ENCODE measurements at places on chromosomes 7 and 10. TPM values are rescaled to one million over a fixed set of nuclear protein-coding genes. Genes with fewer than 3 reads are reported as not detected.

Gene LRRC18
- not detected for total RNA-seq

Gene PNLIPRP1
- not detected for total RNA-seq

Gene ITGB8
- 1.3 TPM for total RNA-seq

Gene DRGX
- not detected for total RNA-seq

Gene SLC18A2
- total RNA-seq: 0.03 TPM

Measured in A549 treated with GW870086 at 1 μM for 4 hours (cell line).